Skin of body (tissue), 3 donors: ENCODE measurements at places on chromosomes 3 and 15. TPM values are rescaled to one million over a fixed set of nuclear protein-coding genes. Genes with fewer than 3 reads are reported as not detected.

GRCh38 chr3:42005401-42005800, 43.5 kb upstream of the ULK4 start:
- no peak for DNase-seq

DNA sequence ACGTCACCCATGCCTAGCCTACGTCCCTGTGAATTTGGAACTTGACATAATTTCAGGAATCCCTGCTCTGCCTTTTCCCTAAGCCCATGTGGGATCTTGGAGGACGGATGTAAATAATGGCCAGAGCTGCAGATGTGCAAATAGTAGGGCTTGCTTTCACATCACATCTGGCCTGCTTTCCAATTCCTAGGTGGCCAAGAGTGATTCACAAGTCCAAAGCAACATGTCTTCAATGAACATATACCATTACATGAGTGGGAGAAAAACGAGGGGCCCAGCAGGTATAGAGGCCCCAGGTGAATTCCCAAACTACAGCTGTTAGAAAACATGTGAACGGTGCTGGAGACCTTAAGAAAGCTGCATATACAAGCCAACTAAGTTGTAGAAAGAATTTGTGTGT, 214.6 kb downstream of the MAGI1 start:
- no peak for DNase-seq

GRCh38 chr15:92073044-92073785, 219.7 kb downstream of the SLCO3A1 start:
- DNase-seq: no peak

GMPS gene
- 23.4 TPM for total RNA-seq

C2CD4B gene
- total RNA-seq: 7.9 TPM

DNA sequence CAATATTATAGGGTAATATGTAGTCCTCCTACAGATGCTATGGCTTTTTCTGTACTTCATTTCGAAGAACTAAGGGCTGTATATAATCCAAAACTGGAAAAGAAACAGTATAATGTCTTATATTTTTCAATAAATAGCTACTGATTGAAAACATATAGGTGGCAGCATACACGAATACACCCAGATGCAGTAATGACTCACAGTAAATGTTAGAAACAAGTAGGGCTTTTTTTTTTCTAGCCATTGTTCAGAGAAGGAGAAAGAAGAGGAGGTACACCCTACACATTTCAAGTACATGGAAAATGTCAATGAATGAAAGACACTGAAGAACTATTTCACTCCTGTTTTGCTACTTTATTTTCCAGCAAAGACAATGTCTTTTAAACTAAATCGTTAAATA, 9.4 kb downstream of the DAZL start:
- DNase-seq: no peak

CTSH gene
- 32.7 TPM for total RNA-seq

AMIGO3 gene
- total RNA-seq: 0.10 TPM

ARL6IP5 gene
- 72.7 TPM for total RNA-seq

- DNase-seq: no peak
Observed at GRCh38 chr3:180881065-180881801, 31.2 kb upstream of the FXR1 start.

SEMA3F gene
- total RNA-seq: 23.3 TPM

PPARG gene
- 72.8 TPM for total RNA-seq

DNA sequence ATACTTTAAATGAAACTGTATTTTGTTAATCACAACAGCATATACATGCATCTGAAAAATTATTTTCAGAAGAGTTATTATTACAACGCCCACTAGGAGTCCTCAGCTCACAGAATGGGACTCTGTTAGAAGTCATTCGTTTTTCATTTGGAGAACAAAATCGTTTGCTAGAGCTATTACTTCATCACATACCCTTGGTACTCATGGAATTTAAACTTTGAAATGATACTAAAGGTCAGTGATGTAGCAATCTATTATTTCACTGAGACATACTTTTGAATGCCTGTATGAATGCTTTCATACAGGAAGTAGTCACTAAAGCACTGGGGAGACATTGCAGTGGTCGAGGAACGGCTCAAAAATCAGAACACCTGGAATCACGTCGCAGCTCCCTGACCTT, 198.1 kb downstream of the MBNL1 start:
- DNase-seq: no peak

DAZL gene
- total RNA-seq: not detected

DNA sequence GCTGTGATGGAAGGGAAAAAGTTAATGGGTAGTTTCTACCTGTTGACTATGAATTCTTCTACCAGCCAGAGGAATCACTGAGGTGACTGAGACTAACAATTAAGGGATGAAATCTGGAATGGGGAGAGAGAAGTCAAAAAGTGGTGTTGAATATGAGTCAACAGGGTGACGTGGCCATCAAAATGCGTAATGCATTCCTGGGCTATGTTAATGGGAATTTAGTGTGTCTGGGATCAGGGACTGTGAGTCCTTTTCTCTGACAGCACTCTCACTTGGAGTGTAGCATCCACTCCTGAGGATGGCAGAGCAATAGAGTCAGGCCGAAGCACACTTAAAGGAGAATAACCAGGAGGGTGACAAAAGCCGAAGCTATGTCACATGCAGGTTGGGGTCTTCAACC, 60.4 kb downstream of the MESD start:
- DNase-seq: no peak

- peak; percentile 22 for DNase-seq
Observed at GRCh38 chr3:105367406-105368213, 901 bp downstream of the ALCAM start.

DNA sequence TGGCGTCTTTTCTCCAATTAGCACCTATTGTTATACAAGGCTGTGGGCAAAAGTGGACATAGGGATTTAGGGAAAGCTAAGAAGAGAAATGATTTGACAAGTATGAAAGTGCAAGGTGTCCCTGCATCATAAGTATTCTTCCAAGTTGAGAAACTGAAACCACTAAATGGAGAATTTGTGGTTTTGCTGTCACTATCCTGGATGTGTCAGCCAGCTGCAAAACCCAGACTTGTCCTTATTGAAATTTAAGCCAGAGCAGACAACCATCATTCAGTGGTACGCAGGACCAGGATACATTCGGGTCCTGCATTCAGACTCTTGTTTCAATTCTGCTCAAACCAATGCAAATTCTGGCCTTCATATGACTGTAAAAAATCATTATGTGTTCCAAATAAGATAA, 384.8 kb upstream of the TGFBR2 start:
- DNase-seq: no peak

XYLB gene
- 5.6 TPM for total RNA-seq

CFAP92 gene
- total RNA-seq: 0.30 TPM

DNA sequence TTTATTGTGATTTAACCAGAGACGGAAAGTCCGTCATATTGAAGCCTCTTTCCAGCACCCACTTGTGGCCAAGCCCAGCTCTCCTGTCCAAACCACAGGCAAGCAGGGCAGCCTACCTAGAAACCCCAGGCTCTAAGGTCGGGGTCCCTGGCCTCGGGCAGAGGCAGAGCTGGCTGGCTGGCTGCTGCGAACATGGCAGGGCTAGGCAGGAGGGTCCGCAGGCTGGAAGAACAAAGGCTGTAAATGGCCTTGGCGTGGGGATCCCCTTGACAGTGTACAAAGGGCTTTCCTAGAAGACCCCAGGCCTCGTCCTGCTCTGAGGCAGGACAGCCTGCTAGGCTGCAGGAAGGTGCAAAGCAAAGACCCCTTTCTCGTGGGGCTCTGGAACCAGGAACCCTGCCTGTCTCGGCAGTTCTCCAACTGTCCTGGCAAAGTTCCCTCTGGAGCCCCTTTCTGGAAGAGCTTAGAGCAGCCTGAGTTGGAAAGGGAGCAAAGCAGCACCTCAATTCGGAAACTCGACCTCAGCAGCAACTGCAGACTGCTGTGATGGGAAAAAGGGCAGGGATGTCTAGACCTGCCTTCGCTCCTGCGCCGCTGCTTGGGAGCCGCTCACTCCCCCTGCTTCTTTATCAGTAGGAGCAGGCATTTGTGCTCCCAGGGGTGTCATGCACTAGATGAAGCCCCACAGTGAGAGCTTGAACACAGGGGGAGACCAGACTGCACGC, 8.5 kb downstream of the CALML4 start:
- no peak for DNase-seq

DPPA2 gene
- total RNA-seq: not detected

ALG3 gene
- 13.8 TPM for total RNA-seq

DNA sequence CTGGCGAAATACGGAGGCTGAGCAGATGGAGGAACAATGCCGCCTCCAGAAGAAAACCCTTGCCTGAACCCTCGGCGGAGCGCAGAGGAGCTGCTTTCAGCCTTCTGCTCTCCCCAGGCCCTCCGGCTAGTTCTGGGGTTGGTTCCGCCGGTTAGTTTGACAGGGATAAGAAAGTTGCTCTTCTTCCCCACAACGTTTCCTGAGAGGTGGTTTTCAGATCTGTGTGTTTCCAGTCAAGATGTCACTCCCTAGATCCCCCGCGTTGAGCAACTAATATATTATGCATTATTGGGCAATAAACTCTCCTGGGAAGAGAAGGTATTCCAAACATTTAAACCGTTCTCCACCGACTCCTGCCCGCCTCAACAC, 551 bp downstream of the NLGN1 start:
- DNase-seq: peak; percentile 56

CRABP1 gene
- total RNA-seq: 9.0 TPM

- no peak for DNase-seq
Observed at GRCh38 chr3:120196812-120197211, 88.2 kb downstream of the GPR156 start.

CAMK2N2 gene
- not detected for total RNA-seq

GRCh38 chr3:23944007-23944783, 891 bp upstream of the NR1D2 start:
- no peak for DNase-seq

DNA sequence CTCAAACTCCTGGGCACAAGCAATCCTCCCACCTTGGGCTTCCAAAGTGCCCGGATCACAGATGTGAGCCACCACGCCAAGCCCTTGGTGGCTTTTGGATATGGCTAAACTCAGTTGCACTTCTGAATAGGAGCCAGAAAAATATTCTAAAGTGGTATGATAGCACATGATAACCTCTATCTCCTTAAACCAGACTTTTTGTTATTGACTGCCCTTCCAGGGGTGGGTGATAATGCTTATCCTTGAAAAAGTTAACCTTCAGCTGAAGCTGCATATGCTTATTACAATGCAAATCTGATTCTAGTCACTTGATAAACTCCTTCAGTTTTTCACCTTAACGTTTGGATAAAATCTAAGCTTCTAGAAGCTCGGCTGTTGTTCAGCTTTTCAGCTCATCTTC, 6.3 kb downstream of the CCNB2 start:
- DNase-seq: no peak

DNA sequence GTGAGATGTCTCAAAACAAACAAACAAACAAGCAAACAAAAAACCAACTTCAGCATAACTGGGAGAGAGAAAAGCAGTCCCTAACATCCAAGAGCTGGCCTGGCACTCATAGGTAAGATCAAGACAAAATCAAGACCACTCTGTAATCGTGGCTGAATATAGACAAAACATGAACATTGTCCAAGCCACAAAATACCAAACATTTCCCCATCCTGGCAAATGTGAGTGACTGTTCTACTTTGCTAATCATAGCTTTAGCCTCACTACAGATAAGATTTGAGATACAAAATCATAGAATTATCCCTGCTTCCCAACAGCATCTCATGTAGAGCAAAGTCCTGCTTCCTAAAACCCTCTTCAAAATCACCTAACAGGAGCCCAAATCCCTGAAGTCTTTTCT, 116.7 kb upstream of the PRTG start:
- no peak for DNase-seq

DNA sequence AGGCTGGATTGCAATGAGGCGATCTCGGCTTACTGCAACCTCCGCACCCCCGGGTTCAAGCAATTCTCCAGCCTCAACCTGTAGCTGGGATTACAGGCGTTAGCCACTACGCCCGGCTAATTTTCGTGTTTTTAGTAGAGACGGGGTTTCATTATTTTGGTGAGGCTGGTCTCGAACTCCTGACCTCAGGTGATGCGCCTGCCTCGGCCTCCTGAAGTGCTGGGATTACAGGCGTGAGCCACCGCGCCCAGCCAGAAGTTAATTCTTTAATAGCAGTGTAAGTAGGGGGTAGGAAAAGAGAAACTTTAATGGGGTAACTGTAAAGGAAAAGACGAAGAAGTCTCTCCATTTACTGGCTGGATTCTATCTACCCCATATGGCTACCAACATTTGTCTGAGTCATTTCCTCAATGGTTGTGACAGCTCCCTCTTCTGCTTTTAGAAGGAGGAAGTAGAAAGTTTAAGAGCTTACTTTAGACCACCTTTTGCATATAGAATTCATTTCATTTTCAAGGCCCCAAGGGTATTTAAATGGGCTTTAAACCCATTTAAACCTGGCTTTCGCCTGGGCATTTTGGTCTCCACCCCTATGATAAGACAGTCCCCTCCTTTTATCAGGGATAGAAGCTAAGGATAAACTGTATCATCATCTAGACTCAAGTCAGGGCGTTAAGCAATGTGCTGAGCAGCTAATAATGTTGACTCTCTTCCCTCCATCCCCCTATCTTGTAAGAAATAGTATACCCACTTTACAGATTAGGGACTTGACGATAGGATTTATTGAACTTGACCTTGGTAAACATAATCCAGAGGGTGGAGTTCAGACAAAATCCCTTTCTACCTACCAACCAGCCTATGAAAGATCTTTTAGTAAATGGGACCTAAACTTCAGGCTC, 1.1 kb upstream of the CDV3 start:
- no peak for DNase-seq

SRGAP3 gene
- total RNA-seq: 21.4 TPM

DNA sequence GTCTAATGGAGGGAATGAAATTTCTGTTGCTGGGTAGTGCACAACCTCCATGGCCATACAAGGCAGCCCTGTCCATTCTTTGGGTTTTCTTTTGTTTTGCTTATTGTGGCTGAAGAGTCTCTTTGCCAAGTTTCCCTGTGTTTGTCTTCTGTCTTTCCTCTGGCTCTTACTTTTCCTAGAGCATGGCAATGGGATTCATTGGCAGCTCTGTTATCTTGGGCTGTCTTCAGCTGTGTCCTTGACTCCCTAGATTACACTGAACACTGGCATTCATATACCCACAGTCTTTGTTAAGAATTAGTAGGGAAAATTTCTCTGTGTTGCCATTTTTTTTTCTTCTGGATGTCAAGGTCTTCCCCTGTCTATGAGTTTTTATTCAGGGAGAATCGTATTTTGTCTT, 16.1 kb upstream of the DCBLD2 start:
- DNase-seq: no peak

DNA sequence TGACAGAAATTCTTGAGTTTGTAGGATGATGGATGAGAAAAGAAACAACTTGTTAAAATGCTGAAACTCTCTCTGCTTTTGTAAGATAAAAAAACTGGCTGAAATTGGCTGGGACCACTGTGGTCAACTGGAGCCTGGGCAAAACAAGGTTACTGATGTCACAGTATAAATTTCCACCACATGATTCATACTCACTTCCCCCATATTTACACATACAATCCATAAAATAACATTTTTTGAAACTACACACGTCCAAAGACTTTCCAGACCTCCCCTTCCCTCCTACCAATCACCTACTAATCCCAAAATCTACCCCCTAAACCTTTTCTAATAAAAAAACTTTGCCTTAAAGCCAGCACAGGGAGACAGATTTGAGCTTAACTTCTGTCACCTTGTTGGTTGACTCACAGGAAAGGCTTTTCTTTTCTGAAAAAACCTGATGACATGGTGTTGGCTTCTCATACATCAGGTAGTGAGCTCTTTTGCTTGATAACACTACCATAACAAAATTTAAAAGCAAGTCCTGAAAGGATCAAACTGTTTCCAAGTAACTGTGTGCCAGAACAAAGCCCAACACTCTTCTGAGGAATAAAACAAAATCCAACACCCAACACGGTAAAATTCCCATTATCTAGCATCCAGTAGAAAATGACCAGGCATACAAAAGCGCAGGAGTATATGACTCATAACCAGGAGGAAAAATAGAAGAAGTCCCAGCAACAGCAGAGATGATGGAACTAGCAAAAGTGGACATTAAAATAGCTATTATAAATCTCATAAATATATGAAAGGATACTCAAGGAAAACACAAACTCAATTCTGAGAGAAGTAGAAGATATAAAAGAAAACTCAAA, 87.3 kb upstream of the SNRK start:
- no peak for DNase-seq

EPHA3 gene
- total RNA-seq: 11.0 TPM
